Activated CD4-positive, alpha-beta memory T cell treated with anti-CD3 and anti-CD28 coated beads, Interleukin-2, amount 10 ng/mL, durations not matched to agents 7 days and 5 days (primary cell): ENCODE measurements at places on chromosomes 5 and 9. TPM values are rescaled to one million over a fixed set of nuclear protein-coding genes. Genes with fewer than 3 reads are reported as not detected.

FOXD4L6 gene
- total RNA-seq: not detected

ARHGEF28 gene
- total RNA-seq: not detected

ZNG1A gene
- 25.4 TPM for total RNA-seq

RMRP gene
- total RNA-seq: 9,885 TPM

SLC34A3 gene
- total RNA-seq: not detected

PCDHGB5 gene
- total RNA-seq: not detected
